ENCODE measurements at places on chromosomes 4 and X. TPM values are rescaled to one million over a fixed set of nuclear protein-coding genes. Genes with fewer than 3 reads are reported as not detected.
A peak's percentile ranks its signal among the peaks of the same experiment; 100 is the strongest.

GYPE gene
- total RNA-seq, result not detected

IL9R gene
- not detected for total RNA-seq

ERCC6L gene
- 13.3 TPM for total RNA-seq

DNA sequence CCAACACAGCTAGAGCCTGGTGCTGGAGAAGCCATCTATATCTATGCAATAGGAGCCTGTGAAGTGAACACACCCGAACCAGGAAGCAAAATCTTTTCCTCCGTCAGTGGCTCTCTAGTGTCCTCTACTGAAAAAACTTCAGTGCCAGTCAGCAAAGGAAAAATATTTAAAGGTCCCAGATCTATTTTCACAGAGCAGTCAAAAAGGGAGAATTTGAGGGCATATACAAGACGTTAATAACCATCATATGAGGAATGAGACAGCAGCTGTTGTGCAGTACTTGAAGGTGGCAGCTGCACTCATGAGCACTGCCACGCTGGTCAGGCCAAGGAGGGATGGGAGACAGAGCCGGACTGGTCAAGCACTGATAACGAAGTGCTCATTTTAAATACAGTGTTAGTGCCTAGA, 14.4 kb downstream of the MCUB start:
- DNase-seq, result no peak

- DNase-seq, result no peak
These were observed 61.7 kb upstream of the GUCY1A1 start for GRCh38 chr4:155604718-155605626.

GRCh38 chr4:120948382-120948781, 25.9 kb upstream of the PRDM5 start:
- no peak for DNase-seq

GRCh38 chr4:8594097-8595038, 1.8 kb downstream of the CPZ start:
- DNase-seq, result peak; percentile 65

DNA sequence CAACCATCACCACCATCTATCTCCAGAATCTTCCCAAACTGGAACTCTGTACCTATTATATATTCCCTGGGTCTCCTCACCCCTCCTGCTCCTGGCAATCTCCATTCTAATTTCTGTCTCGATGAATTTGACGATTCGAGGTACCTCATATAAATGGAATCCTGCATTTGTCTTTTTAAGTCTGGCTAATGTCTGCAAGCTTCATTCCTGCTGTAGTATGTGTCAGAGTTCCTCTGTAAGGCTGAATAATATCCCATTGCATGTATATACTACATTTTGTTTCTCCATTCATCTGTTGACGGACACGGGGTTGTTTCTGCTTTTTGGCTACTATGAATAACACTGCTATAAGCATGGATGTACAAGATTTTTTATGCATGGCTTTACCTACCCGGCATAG, 19.5 kb downstream of the PRKG2 start:
- DNase-seq, result no peak

- DNase-seq, result no peak
These were observed 70.2 kb upstream of the AFAP1 start for GRCh38 chr4:8009710-8010511.

- DNase-seq, result no peak
These were observed 169.5 kb upstream of the SMARCAD1 start for GRCh38 chr4:94038195-94038594.

GRCh38 chrX:17361620-17362019, 13.4 kb upstream of the NHS start:
- DNase-seq, result peak; percentile 38

DNA sequence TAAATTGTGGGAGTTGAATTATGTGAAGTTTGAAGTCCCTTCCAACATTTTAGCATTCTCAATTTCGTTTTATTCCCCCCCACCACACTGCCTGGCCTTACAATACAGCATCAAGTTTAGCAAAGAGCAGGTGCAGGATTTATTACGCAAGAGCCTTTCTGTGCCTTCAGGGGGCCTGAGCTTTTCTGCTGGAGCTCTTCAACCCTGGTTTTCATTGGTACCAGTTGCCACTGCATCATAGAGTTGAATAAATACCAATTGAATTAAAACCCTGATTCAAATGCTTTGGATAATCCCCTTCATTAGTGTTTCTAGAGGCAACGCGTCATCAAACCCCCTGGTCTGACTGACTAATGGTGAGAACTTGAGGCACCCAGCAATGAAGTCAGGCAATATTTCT, 43.6 kb upstream of the KIT start:
- no peak for DNase-seq

All from neural crest cell (in vitro differentiated cells).